ENCODE measurements at places on chromosomes 11 and 22.
A peak's percentile ranks its signal among the peaks of the same experiment; 100 is the strongest.

DNA sequence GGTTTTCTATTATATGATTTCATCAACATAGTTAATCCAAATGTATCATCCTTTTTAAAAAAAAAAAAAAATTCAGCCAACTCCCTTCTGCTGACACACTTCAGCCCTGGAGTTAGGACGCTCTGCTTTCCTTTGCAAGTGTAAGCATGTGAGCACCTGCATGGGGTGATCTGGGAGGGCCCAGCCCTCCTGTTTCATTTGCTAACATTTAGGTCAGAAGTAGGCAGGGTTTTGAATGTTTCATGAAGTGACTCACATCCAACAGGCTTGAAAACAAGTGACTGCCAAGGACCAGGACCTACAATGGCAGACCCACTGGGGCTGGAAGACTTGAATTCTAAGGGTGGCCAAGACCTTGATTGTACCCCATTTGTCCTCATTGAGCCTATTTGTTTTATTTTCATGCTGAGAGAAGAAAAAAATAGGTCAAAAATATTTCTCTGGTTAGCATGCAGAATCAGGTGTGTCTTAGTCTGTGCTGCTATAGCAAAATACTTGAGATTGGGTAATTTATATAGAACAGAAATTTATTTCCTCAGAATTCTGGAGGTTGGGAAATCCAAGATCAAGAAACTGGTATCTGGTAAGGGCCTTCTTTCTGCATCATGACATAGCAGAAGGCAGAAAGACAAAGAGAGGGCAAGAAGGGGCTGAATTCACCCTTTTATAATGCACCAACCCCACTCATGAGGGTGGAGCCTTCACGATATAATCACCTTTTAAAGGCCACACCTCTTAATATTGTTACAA lies 137.6 kb downstream of the CD44 start:
- H3K4me3 ChIP-seq = no peak overlapping the region
- no peaks in the 10 kb centered on the region for H3K27me3 ChIP-seq
- peak; percentile 65 for DNase-seq
- peaks cover 45% of the 10 kb centered on the region for H3K4me1 ChIP-seq

DNA sequence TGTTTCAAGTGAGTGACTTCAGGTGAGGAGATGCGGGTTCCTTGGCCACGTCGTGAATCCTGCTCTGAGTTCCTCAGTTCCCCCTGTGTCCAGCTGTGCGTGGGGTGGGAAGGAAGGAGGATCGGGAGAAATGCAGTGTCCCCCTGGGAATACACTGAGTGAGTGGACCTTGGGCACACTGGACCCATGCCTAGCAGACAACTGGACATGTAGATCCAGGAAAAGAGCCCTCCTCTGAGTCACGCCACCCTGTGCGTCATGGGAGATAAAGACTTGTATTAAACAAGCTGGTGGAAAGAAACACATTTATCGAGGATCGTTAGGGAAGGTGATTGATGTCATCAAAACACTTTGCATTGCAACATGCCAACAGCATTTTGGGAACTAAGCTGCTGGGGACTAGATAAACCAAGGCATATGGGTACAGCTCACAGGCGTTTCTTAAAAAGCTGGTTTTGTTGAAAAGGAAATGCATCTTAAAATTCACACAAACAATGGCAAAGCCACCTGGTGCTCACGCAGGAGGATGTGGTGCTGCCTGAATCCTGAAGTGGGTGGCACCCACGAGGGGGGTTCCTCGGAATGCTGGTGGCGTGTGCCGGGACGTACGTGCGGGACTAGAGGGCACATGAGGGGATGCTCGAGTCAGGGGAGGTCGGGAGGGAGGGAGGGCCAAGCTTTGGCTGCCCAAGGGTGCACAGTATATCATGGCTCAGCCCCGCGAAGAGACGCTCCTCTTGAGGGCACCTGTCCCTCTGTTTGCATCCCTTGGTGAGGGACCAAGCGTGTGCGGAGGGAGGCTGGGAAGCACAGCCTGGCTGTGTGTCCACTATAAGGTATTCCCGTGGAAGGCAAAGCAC lies 303.5 kb downstream of the TBC1D22A start:
- no peak overlapping the region for H3K4me3 ChIP-seq
- no peaks in the 10 kb centered on the region for H3K27me3 ChIP-seq
- H3K27ac ChIP-seq = no peak overlapping the region

DNA sequence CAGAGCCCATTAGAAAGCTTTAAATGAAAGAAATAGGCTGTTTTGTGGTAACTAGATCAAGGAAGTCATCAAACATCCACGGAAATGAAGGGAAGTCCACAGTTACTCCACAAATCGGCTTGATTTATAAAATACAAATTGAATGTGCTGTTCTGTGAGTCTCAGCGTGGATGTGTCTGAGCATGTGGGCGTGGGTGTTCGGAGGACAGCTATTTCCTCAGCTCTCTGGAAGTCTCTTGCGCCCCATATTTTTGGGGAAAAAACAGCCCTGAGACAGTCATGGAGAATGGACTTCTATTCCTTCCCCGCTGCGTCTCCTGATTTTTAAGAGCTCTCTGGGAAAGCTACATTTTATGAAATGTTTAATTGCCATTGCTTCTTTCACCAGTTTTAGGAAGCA lies 144.4 kb downstream of the EFCAB6 start:
- H3K36me3 ChIP-seq = no peaks in the 10 kb centered on the region
- DNase-seq = no peak

GRCh38 chr11:65927904-65928397 lies 8.7 kb downstream of the DRAP1 start:
- peaks cover 4% of the 10 kb centered on the region for H3K36me3 ChIP-seq
- H3K27ac ChIP-seq = peak overlapping the region; percentile 97
- H3K4me1 ChIP-seq = peaks cover 30% of the 10 kb centered on the region
- H3K27me3 ChIP-seq = no peaks in the 10 kb centered on the region
- H3K4me3 ChIP-seq = peak overlapping the region; percentile 68
- DNase-seq = peak; percentile 91

GRCh38 chr11:450809-451451 lies 851 bp downstream of the PTDSS2 start:
- H3K4me3 ChIP-seq = peak overlapping the region; percentile 97
- H3K27ac ChIP-seq = peak overlapping the region; percentile 87
- peak; percentile 82 for DNase-seq
- no peaks in the 10 kb centered on the region for H3K27me3 ChIP-seq
- peaks cover 27% of the 10 kb centered on the region for H3K4me1 ChIP-seq
- peaks cover 6% of the 10 kb centered on the region for H3K36me3 ChIP-seq

DNA sequence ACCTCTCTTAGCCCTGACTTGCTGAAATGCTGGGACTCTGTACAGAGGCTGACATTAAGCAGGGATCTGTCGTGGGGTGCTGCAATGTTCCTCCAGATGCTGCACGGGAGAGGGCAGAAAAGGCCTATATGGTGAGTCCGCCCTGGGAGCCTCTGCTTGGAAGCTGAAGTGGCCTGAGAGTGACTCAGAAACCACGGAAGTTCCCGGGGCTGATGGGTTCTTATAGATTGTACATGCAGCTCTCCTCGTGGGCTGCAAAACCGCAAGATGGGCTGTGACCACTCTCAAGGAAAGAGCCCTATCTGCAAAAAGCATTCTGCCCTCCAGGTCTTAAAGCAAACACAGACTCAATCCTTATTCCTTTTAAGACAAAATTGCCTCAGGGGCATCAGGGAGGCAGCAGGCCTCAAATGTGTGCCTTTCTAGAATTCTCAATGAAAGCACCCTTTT lies 5.8 kb upstream of the SLC43A3 start:
- no peak overlapping the region for H3K27ac ChIP-seq
- no peaks in the 10 kb centered on the region for H3K36me3 ChIP-seq
- no peaks in the 10 kb centered on the region for H3K4me1 ChIP-seq
- no peak for DNase-seq
- no peak overlapping the region for H3K4me3 ChIP-seq

- DNase-seq = no peak
- no peak overlapping the region for H3K27ac ChIP-seq
- H3K27me3 ChIP-seq = no peaks in the 10 kb centered on the region
- peaks cover 3% of the 10 kb centered on the region for H3K4me1 ChIP-seq
Measured at GRCh38 chr22:29707010-29707409, 12.8 kb upstream of the CABP7 start.

Data from activated naive CD4-positive, alpha-beta T cell treated with anti-CD3 and anti-CD28 coated beads for 36 hours (primary cell).